ENCODE measurements at places on chromosomes 11 and 22. TPM values are rescaled to one million over a fixed set of nuclear protein-coding genes. Genes with fewer than 3 reads are reported as not detected.
A peak's percentile ranks its signal among the peaks of the same experiment; 100 is the strongest.

Gene CYP2D6
- 1.7 TPM for total RNA-seq

Gene OR5AS1
- total RNA-seq, result not detected

Gene TSGA10IP
- not detected for total RNA-seq

Gene CARD18
- not detected for total RNA-seq

Gene TBX1
- 2.9 TPM for total RNA-seq

GRCh38 chr11:26187639-26188038 lies 144.3 kb upstream of the ANO3 start:
- DNase-seq, result no peak

DNA sequence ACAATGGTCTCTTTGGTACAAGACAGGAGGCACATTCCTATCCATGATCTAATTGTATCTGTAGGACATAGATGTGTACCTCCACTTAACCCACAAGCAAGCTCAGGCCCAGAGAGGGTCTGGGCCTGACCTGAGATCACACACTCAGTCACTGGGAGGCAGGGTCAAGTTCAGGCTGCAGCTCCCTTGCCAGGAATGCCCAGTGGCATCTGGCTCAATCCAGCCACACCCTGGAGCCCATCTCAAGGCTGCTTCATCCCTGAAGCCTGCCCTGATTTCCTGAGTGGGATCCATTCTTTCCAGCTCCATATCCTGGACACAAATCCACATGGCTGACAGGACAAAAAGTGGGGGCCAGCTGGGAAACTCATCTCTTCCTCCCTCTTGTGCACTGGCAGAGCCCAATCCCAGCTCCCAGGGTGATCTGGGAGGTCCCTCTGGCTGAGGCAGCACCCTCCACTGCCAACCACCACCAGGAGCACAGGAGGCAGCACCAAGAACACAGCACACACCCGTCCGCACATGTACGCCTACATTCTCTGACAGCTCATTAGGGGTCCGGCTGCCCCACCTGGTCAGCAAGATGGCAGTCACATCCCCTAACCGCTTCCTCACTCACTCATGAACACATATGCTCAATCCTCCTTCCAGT lies 39.2 kb upstream of the KLHL35 start:
- DNase-seq, result no peak

DNA sequence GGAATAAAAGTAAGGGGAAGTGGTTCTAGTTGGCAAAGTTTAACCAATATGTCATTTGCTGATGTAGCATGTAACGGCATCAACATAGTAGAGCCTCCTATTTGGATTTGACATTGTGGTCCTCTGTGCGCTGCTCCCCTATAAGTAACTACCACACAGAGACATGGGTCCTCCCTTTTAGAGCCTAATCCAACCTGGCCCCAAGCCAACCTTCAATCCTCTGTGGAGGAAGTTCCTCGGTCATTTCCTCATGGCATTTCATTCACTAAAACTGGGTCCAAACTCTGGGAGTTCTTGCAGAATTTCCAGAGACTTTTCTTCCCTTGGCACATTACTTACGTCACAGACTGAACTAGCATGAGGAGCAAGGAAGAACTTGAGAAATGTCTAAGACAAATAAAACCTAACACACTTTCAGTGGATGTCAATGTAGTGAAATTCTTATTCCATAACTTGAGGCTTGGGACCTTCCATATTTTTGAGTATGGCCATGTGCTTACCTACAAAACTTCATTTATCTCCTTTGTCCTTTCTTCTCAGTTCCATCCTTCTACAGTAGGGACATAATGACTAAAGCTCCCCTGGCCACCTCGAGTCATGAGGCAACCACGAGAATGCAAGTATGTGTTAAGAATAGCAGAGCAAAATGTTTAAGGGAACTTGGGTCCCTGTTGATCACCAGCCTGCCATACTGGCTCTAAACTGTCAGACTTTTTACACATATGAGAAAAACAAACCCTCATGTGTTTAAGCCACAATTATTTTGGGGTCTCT lies 34.7 kb downstream of the MMP20 start:
- no peak for DNase-seq

DNA sequence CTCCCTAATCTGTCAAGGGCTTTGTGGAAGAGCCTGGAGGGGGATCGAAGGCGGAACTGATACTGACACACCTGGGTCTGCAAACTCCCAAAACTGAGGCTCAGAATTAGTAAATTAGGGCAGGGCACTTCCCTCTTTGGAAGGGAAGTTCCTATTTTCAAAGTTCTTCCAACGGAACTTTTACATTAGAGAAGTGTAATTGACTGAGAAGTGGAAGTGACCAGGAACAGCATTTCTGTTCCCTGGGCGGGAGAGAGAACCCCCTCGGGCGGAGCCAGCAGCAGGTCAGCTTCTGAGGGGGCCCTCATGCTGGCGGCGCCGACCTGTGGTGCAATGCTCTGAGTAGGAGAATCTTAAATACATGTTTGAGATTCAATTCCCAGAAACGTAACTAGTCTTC lies 1.1 kb upstream of the CBL start:
- no peak for DNase-seq

DNA sequence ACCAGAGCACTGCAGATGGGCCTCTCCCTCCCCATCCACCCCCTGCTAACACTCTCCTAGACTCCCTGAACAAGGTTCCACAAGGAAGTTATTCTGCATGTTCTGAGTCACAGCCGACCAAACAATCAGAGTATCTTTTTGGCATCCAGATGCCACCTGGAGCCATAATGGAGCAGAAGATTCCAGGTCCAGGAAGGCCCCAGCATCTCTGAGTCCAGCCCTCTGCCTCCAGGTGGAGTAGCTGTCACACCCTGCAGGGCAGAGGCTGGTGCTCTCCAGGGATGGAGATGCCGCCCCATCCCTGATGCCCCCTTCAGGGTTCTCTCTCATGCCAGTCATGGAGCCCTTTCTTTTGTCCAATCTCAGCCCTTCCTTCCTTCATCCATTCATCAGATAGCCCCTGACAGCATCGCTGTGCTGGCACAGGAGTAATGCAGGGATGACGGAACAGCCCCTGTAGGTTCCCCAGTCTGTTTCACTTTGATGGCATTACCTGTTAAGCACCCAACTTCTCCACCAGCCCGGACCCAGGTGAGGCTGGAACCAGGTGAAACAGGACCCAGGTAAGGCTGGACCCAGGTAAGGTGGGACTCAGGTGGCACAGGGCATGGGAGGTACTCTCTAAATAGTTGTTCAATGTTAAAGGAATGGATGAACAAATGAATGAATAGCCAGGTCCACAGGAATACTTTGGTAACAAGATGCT lies 20.1 kb upstream of the TSKU start:
- no peak for DNase-seq

DNA sequence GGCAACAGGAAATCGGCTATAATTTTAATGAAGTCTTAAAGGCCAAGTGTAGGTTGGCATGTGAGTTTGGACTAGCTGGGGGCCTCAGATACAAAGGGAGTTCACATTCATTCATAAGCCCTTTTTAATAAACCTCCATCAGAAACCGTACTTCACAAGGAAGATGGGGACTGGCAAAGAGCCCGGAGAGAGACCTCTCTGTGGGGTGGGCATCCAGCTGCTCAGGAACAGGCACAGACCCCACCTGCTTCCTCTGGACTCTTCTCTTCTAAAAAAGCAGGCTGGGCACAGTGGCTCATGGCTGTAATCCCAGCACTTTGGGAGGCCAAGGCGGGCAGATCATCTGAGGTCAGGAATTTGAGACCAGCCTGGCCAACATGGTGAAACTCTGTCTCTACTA lies 3.9 kb upstream of the ARFGAP3 start:
- DNase-seq, result no peak

- DNase-seq, result no peak
These were observed 29.9 kb downstream of the SERPINH1 start for GRCh38 chr11:75591966-75592365.

DNA sequence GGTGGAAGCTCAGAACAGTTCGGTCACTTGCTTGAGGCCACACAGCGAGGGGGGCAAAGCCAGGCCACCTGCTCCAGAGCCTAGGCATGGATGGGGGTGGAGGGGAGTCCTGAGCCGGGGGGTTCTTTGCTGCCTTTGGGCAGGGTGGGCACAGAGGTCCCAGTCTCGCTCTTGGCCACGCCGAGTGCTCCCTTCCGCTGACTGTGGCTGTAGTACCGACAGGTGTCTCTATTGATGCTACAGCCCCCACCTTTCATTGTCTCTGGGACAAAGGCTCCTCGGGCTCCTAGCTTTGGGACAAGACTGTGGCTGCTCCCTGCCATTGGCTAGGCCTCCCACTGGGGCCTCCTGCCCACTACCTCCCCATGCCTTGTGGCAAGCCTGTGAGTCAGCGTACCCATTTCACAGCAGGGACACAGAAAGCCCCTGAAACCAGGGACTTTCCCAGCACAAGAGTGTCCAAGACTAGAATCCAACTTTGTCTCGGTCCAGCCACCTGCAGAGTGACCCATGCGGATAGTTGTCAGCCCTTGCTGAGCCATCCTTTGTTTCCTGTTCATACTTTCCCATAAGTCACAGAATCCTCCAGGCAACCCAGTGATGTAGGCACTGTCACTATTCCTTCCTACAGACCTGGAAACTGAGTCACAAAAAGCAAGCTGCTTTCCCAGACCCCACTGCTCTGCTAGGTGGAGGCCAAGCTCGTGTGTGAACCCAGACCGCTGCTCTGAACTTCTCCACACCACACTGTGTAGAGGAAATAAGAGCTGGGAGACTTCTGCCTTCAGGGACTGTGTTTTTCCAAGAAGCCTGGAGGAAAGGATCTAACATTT lies 17.2 kb downstream of the MYEOV start:
- peak; percentile 82 for DNase-seq

GRCh38 chr11:97574976-97575665 lies 1185.3 kb downstream of the JRKL start:
- no peak for DNase-seq

GRCh38 chr11:22244986-22245592 lies 52.2 kb downstream of the ANO5 start:
- DNase-seq, result no peak

- DNase-seq, result no peak
These were observed 341.5 kb downstream of the CASP12 start for GRCh38 chr11:104556606-104557301.
